ENCODE measurements at places on chromosomes 4 and X.

DNA sequence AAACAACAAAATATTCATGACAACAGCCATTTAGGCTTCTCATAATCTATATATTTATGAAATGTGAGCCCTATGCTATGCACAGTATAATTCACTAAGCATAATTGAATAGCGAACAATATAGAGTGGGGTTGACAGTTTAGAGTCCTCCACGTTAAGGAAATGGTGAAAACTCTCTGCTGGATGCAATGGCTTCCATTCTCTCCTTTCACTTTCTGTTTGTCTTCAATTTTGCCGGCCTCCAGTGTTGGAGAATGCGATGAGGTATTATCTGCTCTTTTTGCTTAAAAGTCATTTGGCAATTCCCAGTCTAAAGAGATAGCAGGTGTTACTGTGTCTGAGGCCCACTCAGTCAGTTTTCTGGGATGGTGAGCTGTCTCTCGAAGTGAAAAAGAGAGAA lies 52.1 kb downstream of the NPY5R start:
- no peak for DNase-seq

- no peak for DNase-seq
Observed at GRCh38 chr4:85744950-85745349, 270.0 kb downstream of the ARHGAP24 start.

GRCh38 chr4:53960843-53961242 lies 103.6 kb downstream of the CHIC2 start:
- DNase-seq: no peak

DNA sequence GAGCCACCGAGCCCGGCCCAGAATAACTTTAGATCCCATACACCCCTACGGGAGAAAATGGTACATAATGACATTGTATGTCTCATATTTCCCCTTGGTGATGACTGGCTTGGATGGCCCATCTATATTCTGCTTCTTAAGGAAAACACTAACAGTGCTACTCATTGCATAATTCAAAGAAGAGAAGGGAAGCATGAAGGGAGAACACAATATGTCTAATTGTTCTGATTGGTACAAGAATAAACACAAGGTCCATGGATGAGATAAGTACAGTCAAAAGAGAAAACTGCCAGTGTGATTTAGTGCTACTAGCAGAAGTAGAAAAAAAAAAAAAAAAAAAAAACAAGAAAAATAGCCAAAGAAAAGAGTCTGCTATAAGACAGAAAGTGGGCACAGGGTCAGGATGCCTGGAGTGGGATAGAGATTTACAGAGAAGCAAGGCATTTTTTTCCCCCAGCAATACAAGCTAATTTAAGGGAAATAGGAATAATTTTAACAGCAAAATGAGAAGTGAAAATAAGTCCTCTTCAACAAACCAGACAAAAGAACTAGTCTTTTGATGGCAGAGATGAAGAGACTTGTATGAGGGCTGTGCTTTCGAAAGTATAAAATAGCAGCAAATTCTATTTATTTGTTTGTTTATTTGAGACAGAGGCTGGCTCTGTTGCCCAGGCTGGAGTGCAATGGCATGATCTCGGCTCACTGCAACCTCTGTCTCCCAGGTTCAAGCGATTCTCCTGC lies 96.5 kb upstream of the MAP3K15 start:
- DNase-seq: no peak

GRCh38 chrX:70252491-70252890 lies 7.5 kb downstream of the P2RY4 start:
- no peak for DNase-seq

- no peak for DNase-seq
Observed at GRCh38 chrX:54891573-54891972, 29.1 kb upstream of the TRO start.

DNA sequence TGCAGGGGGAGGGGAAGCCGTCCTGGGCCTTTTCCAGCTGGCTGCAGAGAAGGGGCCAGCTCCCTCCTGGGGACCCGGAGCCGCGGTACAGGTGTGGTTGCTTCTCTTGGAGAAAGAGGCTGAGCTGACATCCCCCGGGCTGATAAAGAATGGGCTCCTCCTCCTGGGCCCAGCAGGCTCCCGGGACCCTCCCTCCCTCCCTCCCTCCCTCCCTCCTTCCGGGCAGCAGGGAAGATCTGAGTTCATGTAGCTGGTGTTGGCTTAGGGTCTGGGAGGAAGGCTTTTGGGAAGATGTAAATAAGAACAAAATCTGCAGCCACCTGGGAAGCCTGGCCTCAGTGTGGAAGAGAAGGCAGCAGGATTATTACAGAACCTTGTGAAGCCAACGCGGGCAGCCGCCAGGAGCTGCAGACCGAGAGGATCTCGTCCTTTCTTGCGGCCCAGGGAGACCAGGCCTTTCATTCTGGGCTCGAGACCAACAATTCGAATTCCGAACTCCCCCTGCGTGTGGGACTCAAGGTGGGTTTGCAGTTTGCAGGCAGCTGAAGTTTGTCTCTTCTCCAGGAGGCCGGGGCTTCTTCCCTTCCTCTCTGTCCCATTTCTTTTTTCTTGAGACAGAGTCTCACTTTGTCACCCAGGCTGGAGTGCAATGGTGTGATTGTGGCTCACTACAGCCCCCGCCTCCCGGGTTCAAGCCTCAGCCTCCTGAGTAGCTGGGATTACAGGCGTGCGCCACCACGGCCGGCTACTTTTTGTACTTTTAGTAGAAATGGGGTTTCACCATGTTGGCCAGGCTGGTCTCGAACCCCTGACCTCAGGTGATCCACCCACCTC lies at the start of gene PLCXD1:
Gene PLCXD1 (plus strand): TSS at position 216 of the 834 bp plus-strand sequence. CDS start 2,807 bp downstream, outside the sequence.
- DNase-seq: no peak

DNA sequence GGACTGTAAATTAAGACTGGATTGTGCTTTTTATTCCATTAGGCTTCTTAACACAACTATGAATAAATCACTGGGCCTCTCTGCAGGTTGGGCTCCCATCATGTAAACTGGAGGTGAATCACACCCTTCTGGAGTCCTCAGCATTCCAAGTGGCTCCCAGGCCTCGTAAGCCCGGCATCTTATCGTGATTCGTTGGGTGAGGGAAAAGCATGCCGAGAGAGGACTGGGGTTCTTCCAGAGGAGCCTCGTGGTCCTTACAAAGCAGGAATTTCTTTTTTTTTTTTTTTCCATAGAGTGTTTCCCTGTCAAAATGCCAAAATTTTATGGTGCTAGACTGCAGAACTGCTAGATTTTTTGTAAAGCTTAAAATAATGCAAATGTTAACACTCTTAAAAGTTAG lies 20.0 kb downstream of the CLDN22 start:
- no peak for DNase-seq

- DNase-seq: no peak
Observed at GRCh38 chr4:112901962-112902411, 147.5 kb upstream of the ANK2 start.

DNA sequence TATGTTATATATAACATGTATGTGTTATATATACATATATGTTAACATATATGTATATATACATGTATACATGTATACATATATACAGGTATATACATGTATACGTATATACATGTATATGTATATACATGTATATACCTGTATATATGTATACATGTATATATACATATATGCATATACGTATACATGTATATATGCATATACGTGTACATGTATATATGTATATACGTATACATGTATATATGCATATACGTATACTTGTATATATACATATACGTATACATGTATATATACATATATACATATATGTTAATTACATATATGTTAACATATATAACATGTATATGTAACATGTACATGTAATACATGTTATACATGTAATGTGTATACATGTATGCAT lies 1077.3 kb upstream of the ADGRL3 start:
- no peak for DNase-seq

DNA sequence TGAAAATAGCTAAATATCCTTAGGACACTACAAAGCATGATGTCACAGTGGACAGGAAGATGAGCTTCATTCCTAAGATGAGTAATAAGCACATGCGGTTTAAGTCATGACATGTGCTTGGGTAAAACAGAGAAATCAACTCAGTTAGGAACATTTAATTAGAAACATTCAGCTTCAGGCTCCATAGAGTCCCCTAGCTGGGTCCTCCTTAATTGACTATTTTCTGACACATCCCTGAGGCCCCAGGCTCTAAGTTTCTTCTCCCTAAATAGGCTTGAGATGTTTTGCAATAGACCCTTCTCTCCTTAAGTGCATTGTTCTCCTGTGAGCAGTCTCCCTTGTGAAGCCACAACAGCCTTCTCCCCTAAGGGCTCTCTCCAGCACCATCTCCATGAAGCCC lies 70.4 kb upstream of the ANXA3 start:
- DNase-seq: no peak

DNA sequence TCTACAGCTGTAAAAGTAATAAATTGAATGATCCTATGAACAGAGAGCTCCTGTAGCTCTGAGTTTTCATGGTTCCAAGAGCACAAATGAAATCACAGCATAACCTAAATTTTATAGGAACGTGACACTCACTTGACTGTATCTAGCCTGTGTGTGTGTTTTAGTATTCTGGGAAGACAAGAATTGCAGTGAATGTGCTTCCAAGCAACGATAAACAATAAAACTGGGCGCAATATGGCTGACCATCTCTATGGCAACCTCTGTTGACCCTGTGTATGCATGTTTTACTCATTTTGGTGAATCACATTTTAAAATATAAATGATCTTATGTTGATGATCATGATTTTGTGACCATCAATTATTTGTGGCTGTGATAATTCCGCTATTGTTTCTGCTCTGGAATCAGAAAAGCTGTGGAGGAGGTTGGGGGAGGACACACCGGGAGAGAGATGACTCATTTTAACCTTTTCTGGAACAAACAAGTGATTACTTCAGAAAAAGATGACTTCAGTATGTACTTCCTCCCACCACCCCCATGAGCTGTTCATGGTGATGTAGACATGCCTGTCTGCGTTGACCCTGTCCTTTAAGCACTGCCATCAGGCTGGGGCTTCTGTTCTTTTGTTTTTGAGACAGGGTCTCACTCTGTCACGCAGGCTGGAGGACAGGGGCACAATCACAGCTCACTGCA lies 31.8 kb downstream of the USP11 start:
- no peak for DNase-seq

DNA sequence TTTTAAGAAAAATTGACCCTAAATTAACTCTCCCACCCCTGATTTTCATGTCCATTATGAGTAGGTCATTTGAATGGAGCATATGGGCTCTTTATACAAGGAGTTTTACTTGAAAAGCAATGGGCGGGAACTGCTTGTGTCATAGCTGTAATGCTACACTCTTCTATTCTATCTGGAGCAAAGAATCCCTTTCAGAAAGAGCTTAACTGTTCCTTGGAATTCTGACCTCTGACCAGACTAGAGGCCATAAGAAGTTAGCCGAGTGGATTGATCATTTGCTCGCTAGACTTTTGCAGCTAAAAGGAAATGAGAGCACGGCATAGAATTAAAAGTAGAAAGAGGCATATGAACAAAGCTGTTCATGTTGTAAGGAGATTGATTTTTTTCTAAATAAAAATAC lies 79.1 kb downstream of the DOCK11 start:
- no peak for DNase-seq

- DNase-seq: no peak
Observed at GRCh38 chr4:35649011-35649410, 595.3 kb downstream of the ARAP2 start.

GRCh38 chrX:31265383-31265782 lies 193.5 kb upstream of the FTHL17 start:
- no peak for DNase-seq

DNA sequence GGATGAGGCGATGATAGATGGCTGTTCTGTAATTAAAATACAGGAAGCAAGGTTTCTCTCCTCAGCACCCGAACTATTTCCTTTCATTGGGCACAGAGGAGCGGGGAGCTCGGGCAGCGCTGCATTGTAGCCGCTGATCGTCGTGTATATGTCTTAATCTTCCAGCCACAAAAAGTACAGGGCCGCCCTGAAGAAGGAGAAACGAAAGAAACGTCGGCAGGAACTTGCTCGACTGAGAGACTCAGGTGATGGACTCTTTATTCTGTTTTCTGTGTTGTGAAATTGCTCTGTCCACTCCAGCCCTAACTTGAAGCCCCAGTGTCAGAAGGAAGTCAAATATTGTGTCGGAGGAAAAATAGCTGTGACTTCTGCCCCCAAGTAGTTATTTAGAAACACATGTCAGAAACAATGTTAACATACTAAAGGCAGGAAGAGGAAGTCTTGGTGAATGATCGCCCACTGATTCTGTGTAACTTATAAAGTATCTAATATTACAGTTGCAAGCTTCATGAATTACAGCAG lies 546 bp downstream of the ZRSR2 start:
- no peak for DNase-seq

- no peak for DNase-seq
Observed at GRCh38 chr4:10299601-10300000, 157.6 kb downstream of the ZNF518B start.

- DNase-seq: no peak
Observed at GRCh38 chr4:150212927-150213326, 134.7 kb downstream of the DCLK2 start.

DNA sequence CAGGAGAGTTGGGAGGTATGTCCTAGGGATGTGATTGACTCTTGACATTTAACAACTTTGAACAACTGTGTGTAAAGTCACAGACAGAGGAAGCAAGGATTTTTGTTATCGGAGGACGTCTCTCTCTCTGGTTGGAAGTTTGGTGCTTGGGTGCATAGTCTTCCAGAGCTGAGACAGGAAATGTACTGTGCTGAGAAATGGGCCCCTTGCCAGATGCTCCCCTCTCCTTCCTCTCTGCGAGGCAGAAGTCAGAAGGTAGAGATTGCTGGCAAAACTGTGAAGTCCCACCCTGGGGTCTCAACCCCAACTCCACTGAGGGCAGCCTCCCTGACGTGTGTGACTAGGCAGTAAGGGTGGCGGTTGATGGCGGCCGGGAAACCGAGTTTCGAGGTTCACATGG lies 49.2 kb downstream of the SETD7 start:
- DNase-seq: no peak

DNA sequence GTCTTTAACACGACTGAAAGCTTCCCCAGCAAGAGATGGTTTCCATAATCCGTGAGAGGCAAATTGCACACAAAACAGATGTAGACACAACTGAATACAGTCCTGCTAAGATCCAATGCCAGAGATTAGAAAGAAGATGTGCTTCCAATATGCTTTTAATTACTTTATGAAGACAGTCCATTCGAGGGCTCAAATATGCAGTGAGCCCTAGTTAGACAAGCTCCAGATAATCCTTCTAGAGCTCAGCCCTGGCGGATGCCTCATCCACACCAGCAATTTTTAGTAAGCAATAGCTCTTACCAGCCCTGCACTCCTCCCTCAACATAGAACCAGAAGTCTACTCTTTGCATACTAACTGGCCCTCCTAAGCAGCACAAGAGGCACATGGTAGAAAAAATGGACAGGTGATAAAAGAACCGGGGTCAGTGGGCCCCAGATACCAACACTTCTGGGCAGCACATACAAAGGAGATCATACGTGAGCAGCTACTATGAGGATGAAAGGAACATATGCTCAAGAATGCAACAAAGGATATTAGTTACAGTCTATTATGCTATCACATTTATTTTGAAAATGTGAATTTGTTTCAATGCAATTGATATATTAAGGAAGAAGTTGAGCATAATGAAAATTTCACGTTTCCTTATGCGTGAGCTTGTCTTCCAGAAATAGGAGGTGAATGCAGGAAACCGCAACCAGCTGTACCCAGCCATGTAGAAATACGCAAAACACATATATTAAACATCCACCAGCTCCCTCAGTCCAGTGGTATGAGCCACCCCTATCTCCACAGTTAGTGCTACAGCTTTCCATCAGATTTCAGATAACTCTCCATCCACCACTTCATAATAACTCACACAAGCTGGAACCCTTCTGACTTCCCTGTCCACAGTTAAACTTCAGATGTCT lies 34.3 kb downstream of the GPC4 start:
- DNase-seq: no peak
